ENCODE measurements at places on chromosomes 3 and 15.

GRCh38 chr3:19232566-19232965, 84.3 kb downstream of the KCNH8 start:
- DNase-seq = no peak

DNA sequence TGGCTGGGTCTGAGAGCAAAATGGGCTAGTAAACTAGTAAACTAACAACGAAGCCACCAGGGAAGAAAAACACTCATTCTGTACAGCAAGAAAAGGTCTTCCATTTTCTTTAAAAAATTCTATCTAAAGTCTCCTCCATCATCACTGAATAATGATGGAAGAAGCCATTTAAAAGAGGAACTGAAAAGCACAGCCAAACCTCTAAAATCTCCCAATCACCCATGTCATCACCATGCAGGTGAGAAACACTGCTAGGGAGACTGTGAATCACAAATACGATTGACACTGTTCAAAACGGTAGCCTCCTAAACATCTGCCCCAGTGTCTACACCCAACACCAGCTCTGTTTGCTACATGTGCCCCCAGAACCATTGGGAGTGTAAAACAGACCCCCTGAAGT, 140.4 kb downstream of the RORA start:
- no peak for DNase-seq

- no peak for DNase-seq
Observed at GRCh38 chr3:65748326-65748725, 290.4 kb downstream of the MAGI1 start.

- no peak for DNase-seq
Observed at GRCh38 chr3:178244733-178245709, 291.2 kb upstream of the KCNMB2 start.

DNA sequence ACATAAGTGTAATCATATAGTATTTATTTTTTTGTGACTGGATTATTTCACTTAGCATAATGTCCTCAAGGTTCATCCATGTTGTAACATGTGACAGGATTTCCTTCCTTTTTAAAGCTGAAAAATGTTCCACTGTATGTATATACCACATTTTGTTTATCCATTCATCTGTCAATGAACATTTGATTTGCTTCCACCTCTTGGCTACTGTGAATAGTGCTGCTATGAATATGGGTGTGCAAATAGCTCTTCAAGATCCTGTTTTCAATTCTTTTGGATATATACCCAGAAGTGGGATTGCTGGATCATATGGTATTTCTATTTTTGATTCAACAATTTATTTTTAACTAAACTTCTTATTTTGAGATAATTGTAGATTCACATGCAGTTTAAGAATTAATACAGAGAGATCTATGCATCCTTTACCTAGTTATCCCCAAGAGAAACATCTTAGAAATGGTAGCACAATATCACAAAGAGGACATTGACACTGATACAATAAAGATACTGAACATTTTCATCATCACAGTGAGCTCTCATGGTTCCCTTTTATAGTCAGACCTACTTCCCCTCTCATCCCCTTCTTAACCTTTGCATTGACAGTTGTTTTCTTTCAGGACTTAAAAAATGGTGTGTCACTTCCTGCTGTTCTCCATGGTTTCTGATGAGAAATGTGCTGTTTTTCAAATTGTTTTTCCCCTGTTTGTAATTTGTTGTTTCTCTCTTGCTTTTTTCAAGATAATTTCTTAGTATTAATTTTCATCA, 90.1 kb downstream of the SATB1 start:
- DNase-seq = no peak

- no peak for DNase-seq
Observed at GRCh38 chr3:191682961-191683360, 222.0 kb downstream of the PYDC2 start.

- DNase-seq = no peak
Observed at GRCh38 chr3:151084893-151085226, 604 bp upstream of the MED12L start.

DNA sequence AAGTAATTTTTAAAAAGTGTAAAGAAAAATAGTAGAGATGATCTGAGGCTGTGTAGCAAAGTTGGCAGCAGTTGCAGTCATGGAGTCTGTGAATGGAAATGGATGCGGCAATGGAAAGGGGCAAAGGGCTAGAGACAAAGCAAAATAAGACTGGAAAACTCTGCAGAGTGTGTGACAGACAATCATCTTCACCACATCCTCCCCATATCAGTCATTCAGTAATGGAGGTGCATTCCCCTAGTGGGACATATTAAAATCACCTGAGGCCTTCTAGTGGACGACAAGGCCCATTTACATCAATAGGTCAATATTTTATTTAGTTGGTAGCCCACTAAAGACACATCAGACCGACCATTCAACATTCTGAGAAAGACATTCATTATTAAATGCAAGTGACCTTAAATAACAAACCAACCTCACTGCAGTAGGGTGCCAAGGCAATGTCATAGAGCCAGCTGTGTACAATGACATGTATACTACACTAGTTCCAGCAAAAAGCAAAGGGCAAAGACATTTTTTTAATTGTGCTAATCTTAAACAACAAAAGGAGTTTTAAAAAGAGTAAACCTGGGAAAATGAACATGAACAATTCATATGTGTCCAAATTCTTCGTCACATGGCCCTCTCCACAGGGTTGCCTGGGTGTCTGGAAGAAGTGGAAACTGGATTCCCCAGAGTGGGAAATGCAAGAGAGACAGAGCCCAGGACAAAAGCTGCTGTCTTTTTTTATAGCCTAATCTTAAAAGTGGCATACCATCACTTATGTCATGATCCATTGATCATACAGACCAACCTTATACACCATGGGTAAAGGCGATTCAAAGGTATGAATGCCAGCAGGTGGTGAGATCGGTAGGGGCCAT, 15.6 kb upstream of the RAP2B start:
- no peak for DNase-seq

GRCh38 chr3:125191730-125192129, 20.8 kb downstream of the SLC12A8 start:
- no peak for DNase-seq

GRCh38 chr3:157671656-157672055, 168.4 kb upstream of the VEPH1 start:
- DNase-seq = no peak

DNA sequence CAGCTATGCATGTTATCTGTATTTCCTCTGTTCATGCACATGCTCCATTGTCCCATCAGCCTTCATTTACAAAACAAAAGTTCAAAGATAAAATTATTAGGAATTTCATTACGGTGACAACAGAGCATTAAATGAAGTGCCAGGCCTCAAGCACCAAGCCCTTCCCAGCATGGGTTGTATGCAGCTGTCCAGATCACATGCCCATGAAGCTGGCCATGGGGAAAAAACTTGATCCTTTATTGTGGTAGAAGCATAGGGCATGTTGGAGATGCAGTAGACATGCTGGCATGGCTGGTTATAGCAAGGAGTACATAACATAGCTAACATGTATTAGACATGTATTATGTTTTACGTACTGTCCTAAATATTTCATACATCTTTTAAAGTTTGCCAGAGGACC, 4.1 kb upstream of the THRB start:
- DNase-seq = no peak

DNA sequence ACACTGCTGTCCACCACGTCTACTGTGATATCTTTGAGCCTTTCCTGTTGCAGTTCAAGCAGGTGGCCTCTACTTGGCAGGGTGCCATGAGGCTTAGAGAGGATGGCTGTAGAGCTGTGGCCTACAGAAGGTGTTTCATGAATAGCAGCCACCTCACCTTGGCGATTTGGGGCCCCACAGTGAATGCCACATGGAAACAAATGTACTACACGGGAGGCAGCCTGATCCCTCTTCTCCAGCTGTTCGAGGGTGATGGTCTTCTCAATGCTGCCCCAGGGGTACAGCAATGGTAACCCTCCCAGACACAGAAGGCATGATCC, 70.7 kb downstream of the FAM43A start:
- DNase-seq = no peak

GRCh38 chr3:58026598-58026997, 18.4 kb downstream of the FLNB start:
- DNase-seq = no peak

DNA sequence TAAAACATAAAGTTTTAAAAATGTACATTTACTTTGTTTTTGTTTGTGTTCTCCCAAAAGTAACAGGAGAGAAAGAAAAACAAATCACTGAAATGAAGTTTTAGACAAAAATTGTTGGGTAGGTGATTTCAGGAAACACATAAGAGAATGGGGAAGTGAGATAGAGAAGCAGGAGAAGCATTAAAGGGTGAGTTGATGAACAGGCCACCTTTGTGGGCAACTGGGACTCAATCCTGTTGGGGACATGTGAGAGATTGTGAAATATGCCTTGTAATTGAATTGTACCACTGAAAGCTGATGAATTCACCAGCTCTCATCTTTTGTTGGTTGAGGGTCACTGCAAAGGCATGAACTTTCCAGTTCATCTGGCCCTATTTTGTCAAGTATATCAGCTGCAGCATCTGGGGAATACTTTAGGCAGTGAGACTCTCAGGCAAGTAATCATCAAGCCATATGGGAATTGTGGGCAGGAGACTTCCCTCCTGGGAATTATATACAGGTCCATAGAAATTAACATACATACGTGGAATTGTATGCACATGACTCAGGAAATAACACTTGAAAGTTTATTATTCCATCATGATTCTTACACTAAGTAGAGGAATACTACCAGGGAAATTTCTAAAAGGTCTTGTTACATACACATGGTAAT, 181.0 kb downstream of the ZBBX start:
- no peak for DNase-seq

GRCh38 chr3:133158686-133159085, 120.5 kb downstream of the TMEM108 start:
- DNase-seq = no peak

DNA sequence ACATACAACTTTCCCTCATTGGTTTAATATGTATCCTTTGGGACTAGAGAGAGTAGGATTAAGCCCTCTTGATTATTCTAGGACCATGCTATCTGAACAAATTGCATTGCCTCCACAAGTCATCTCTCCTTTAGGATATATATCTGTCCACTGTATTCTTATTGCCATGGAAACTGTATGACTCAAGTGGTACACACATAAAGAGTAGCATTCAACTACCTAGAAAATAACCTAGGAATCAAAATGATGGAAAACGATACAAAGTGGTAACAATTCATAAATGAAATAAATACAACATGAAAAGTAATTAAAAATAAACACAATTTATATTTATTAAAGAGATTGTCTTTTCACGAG, 212.1 kb upstream of the P2RY1 start:
- no peak for DNase-seq

- no peak for DNase-seq
Observed at GRCh38 chr15:67077641-67078215, 12.3 kb downstream of the SMAD3 start.

DNA sequence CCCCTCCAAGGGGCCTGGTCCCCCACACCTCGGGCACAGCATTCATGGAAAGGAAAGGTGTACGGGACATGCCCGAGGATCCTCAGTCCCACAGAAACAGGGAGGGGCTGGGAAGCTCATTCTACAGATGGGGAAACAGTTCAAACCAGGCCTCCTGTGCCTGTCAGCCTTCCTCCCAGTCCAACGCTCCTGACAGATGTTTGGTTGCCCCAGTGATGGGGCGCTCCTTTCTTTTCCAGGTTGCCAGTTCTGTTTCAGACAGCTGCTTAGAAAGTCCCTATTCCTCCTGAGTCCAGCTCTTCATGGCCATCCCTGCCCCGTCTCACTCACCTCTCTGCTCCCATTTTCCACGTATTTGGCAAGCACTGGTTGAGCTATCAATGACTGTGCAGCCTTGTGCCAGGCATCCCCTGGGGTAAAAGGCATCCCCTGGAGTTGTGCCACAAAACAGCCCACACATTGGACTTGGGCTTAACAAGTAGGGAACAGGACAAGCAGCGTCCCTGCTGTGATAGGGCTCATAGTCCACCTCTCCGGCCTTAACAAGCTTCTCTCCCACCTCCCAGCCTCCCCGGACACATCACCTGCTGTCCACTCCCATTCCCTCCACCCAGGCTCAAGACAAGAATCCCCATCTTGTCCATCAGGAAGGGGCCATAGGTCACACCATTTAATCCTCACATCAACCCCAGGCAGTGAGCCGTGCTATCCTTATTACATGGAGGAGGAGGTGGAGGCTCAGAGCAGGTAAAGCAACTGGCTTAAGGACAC, 6.6 kb downstream of the OXTR start:
- no peak for DNase-seq

- DNase-seq = no peak
Observed at GRCh38 chr3:86961297-86961696, 29.7 kb downstream of the VGLL3 start.

- DNase-seq = no peak
Observed at GRCh38 chr15:29904757-29905417, 82.6 kb upstream of the TJP1 start.

DNA sequence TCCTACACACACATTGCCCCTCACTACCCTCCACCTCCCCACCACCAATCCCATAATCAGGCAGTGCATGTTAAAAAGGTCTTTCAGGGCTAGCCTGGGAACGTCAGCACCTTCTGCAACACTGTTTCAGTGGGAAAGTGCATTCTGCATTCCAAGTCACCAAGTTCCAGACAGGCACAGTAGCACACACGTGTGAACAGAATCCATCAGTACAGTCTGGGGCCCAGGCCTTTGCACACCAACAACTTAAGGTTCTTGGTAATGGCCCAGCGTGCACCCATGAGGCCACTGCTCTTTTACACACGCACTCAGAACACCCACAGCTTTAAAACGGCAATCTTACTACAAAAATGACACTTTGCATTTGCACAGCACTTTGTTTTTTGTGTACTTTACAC, 1.2 kb downstream of the ANXA2 start:
- DNase-seq = no peak

- DNase-seq = no peak
Observed at GRCh38 chr3:94303897-94304296, 241.0 kb downstream of the NSUN3 start.

- DNase-seq = no peak
Observed at GRCh38 chr3:37324850-37325321, 150.5 kb upstream of the LRRFIP2 start.

GRCh38 chr3:107065094-107065861, 312.0 kb upstream of the CCDC54 start:
- no peak for DNase-seq

- no peak for DNase-seq
Observed at GRCh38 chr3:115330430-115330829, 183.3 kb upstream of the ZBTB20 start.

DNA sequence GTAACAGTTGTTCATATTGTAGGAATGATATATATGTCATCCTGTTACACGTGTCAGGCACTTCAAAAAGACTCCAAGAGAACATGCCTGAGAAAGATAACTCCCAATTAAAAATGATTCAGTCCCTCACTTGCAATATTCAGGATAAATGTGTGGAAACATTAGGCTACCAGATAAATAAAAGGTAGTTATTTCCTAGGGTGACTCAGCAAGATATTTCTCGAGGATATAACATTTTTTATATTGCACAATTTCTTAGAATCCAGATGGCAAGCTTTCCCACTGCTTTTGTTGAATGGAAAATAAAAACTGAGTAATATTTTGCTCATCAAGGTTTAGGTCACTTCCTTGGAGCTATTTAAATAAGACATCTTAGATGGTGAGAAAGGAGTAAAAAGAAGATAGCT, 181.4 kb downstream of the GAP43 start:
- no peak for DNase-seq

DNA sequence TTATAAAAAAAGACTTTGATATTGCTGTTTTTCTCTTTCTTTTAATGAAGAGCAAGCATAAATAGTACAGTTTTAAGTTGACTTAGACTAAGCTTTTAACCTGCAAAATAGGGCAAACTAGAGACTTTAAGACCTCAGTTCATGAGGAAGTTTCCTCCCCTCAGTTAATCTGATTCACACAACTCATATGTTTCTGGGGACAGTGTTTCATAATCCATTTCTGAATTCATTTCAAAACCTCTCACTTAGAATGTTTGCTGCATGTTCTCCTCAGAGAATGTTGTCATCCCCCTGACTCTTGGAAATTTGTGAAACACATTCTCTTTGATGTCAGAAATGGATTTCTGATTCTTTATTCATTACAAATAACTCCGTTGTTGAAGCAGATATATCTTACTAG, 79.3 kb upstream of the SKOR1 start:
- DNase-seq = no peak
